Mesothelial cell of epicardium (in vitro differentiated cells): ENCODE measurements at places on chromosomes 7 and 10.

DNA sequence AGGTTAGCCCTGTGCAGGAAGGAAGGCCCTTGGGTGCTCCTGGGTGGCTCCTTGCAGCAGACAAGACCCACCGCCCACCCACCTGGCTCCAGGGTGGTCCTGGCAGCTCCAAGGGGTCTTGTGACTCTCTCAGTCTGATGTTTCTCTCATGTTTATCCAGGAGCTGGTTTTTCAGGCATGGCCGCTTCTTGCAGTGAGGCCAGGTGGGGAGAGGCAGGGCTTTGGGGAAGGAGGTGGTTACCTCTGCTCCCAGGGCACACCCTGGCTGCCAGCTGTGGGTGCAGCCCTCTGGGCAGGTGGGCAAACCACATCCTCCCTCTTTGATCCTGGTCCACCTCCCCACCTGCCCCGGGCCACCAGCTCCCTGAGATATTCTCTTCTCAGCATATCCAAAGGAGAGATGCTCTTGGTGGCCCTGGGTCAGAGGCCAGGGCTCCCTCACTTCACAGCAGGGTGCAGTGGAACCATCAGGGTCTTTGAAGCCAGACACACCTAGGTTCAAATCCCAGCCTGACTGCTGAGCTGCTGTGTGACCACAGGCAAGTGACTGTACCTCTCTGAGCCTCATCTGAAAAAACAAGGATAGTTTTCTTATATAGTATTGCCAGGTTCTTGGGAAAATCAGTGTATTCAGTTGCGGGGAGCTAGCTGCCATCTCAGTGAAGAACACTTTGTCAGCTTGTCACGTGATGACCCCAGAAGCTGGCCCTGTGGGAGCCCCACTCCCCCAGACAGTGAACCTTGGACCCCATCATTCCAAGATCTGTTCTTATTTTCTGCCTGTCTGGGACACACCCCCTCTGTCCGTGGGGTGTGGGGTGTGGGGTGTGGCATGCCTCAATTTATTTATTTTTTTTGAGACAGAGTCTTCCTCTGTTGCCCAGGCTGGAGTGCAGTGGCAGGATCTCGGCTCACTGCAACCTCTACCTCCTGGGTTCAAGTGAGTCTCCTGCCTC, 11.5 kb downstream of the GTF2IRD1 start:
- no peak for DNase-seq

DNA sequence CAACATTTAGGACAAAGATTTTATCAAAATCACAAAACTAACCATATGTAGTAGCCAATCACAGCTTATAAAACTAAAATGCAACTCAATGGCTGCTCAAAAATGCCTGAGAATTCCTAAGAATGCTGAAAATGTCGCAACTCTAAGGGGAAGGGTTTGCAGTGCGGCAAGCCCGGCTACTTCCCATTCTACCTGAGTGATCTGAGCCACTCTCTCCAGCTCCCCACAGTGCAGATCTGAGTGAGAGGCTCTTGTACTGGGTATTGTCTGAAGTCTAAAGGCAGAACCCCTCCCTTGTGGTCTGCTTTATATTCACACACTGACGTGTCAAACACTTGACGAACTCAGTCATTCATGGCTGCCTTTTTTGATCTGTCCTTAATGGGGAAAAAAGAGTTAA, 28.9 kb downstream of the RAB11FIP2 start:
- DNase-seq, result no peak

- DNase-seq, result no peak
These were observed 57.6 kb downstream of the TACR2 start for GRCh38 chr10:69359148-69359547.

DNA sequence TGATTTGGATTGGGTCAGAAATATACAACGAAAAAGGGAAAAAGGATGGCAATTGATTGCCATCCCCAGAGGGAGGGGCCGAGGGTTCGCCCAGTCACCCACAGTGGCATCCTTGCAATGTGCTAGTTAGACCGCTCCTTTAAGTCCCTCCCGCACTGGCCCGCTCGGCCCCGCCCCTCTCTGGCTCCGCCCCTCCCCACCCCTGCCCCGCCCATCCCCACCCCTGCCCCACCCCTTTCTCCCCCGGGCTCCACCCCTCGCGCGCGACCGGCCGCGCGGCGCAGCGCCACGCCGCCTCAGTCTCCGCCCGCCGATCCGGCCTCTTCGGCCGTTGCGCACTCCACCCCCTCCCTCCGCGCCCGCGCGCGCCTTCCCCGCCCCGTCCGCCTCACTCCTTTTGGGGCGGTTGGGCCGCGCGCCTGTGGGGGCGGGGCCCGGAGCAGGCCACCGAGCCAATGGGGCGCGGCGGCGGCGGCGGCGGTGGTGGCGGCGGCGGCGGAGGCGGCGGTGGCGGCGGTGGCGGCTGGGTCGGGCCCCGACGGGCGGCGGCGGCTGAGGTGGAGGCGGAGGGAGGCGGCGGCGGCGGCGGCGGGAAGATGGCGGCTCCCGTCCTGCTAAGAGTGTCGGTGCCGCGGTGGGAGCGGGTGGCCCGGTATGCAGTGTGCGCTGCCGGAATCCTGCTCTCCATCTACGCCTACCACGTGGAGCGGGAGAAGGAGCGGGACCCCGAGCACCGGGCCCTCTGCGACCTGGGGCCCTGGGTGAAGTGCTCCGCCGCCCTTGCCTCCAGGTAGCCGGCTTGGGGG, at the start of gene VKORC1L1:
Gene VKORC1L1, plus strand, starts transcription at position 299 of the 806 bp plus-strand sequence. Its CDS starts 298 bp downstream, at position 597.
- DNase-seq, result peak; percentile 93

GRCh38 chr10:49512121-49512809, 26.7 kb downstream of the ERCC6 start:
- DNase-seq, result no peak

DNA sequence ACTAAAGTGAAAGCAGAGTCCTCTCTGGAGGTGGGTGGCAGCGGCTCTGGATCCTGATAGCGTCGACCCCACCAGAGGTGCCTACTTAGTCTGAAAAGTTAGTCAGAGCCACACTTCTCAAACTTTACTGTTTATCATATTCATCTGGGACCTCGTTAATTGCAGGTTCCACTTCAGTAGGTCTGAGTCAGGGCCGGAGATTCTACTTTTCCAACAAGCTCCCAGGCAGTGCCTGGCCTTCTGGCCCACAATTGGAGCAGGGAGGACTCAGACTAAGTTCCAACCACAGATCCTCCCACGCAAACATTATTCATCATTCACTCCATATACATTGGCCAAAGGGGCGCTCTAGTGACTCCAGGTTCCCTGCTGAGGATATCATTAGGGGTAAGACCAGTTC, 78.1 kb downstream of the VSTM4 start:
- DNase-seq, result no peak

- DNase-seq, result no peak
These were observed 77.4 kb upstream of the IGFBP3 start for GRCh38 chr7:45998506-45998905.

GRCh38 chr10:21496343-21497176, 28.9 kb downstream of the SKIDA1 start:
- peak; percentile 74 for DNase-seq

DNA sequence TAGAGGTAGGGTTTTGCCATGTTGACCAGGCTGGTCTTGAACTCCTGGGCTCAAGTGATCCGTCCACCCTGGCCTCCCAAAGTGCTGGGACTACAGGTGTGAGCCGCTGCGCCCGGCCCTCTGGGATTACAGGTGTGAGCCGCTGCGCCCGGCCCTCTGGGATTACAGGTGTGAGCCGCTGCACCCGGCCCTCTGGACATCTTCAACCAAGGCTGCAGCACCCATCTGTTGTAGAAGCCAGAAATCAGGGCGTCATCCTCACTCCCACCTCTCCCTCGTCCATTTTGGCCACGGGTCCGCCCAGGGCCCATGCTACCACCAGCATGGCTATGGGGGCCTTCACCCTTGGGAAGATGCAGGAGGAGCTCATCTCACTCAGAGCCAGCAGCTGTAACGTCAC, 38.5 kb upstream of the EBF3 start:
- DNase-seq, result peak; percentile 16

- DNase-seq, result no peak
These were observed 59.5 kb downstream of the TMEM130 start for GRCh38 chr7:98810153-98810802.

GRCh38 chr10:37754538-37755323, 102.7 kb downstream of the ZNF248 start:
- no peak for DNase-seq

- DNase-seq, result no peak
These were observed 153.0 kb upstream of the LANCL2 start for GRCh38 chr7:55212176-55212575.

DNA sequence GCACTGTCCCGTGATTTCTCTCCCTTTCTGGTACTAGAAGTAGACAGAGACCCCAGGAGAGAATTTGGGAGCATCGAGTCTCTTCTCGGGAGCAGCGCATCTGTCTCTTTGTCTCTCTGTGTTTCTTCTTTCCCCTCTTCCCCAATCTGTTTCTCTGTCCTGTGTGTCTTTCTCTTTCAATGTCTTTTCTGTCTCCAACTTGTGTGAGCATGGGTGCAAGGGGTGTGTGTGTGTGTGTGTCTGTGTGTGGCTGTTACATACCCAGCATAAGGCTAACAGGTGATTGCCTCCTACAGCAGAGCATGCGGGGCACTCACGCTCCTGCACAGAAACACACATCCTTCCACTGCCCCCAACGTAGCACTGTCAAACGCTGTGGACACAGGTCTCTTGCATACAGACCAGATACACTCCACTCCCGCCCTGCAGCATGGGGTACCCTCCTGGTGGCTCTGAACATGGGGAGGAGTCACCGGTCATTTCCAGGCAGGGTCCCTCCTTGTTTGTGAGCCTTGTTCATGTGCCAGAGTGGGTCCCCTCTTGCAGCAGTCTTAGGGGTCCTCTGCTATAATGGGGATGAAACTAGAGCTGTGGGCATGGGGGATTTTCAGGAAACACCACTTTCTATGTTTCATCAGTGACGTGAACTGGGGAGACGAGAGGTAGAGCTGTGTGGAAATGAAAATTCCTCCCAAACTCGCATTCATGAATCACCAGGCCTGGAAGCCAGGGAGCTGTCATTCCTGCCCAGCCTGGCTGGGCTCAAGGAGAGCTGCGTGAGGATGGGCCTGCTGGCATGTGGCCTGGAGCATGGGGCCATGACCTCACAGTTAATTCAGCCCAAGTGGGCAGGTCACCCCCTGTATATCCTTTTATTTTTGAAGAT, 980 bp downstream of the ADAMTS14 start:
- no peak for DNase-seq

DNA sequence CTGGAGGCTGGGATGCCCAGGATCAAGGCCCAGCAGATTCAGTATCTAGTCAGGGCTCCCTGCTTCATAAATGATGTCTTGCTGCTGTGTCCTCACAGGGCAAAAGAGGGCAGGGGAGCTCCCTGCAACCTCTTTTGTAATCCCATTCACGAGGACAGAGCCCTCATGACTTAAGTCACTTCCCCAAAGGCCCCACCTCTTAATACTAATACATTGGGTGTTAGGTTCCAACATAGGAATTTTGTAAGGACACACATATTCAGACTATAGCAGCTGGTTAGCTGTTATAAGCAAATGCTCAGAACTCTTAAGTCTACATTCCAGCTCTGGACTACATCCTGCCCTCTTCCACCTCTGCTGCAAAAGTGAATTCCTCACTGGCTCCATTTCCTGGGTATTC, 63.0 kb downstream of the VOPP1 start:
- DNase-seq, result no peak

- no peak for DNase-seq
These were observed 871 bp upstream of the GTF2IRD1 start for GRCh38 chr7:74452748-74453321.

- DNase-seq, result no peak
These were observed 205.7 kb downstream of the SLC25A13 start for GRCh38 chr7:96116173-96116572.

- no peak for DNase-seq
These were observed 549.2 kb upstream of the POM121L12 start for GRCh38 chr7:52486267-52486666.

GRCh38 chr10:91634246-91634645, 1.4 kb upstream of the PPP1R3C start:
- DNase-seq, result no peak
